NCI-H1436 (cell line): ENCODE measurements at places on chromosomes 2 and 18.

DNA sequence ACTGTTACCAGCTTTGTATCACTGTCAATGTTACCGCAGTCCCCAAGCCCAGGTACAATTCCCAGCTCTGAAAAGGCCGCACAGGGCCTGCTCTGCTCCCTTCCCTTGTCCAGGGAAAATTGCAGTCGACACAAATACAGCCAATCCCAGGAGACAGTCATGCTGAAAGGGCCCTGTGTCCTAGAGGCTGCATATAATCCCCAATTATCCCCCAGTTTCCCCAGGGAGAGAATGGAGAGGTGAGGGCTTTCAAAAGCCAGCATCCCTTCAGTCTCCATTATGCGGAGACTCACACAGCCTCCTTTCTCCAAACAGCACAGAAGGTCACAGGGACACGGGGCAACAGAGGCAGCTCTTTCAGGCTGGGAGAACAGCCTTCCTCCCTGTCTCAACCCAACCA, 17.1 kb upstream of the CTIF start:
- DNase-seq: peak; percentile 46

GRCh38 chr2:18741895-18742732, 152.7 kb upstream of the NT5C1B start:
- DNase-seq: no peak

DNA sequence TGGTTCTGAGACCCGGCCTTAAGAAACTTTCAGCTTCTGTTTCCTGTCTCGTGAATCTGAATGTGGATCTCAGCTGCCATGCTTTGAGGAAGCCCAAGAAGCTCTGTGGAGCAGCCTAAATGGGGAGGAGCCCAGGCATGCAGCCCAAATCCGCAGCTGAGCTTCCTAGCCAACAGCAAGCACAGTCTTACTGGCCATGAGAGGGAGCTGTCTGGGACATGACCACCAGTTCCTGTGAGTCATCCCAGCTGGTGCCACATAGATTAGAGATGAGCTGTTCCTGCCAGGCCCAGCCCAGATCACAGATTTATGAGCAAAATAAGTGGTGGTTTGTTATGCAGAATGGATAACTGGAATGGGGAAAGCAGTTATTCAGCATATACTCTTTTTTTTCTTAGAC, 224.4 kb upstream of the APCDD1 start:
- DNase-seq: no peak

DNA sequence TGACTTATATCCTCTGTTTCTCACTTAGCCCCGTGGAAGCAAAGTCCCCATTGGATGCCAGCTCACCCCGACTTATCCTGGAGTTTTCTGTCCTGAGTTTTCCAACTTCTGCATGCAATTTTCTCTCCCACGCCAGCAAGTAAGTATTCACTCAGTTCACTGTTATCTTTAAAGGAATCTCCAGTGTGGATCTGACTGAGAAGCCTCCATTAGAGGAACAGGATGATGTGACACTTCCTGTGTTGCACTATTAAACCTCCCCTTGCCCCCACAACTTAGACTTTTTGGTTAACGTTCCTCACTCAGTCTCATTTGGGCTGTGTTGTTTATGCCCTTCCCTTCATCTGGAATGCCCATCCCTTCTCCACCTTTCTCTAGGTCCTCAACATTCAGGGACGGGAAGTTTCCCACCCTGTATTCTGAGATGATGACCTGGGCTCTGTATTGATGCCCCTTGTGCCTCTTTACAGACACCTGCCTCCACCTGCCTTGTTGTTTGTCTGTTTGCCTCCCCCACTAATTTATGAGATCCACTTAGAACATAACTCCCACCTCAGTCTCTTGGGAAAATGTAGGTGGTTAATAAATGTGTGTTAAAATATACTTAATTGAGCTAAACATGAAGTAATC, 536.1 kb upstream of the RAB6C start:
- DNase-seq: no peak
